RKO (cell line): ENCODE measurements at places on chromosomes 2 and 18.
A peak's percentile ranks its signal among the peaks of the same experiment; 100 is the strongest.

- DNase-seq = no peak
These were observed 158.8 kb upstream of the SIX2 start for GRCh38 chr2:45167920-45168629.

DNA sequence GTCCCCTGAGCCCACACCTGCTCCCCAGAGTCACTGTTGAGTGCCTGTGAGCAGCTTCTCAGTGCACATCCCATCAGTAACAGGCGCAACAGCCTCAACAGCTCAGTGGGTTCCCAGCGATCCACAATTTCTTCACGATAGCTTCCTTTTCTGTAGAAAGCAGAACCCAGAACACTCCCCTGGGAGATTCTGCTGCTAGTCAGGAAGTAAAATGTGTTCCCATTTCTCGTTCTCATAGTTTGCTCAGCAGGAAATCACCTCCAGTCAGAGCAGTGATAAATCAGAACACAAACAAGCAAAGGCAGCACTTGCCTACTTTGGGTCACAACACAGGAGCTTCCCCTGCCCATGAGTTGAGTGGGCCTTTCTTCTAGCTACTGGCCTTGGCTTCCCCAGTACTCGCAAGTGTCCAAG, 48.9 kb upstream of the ATG16L1 start:
- no peak for DNase-seq

DNA sequence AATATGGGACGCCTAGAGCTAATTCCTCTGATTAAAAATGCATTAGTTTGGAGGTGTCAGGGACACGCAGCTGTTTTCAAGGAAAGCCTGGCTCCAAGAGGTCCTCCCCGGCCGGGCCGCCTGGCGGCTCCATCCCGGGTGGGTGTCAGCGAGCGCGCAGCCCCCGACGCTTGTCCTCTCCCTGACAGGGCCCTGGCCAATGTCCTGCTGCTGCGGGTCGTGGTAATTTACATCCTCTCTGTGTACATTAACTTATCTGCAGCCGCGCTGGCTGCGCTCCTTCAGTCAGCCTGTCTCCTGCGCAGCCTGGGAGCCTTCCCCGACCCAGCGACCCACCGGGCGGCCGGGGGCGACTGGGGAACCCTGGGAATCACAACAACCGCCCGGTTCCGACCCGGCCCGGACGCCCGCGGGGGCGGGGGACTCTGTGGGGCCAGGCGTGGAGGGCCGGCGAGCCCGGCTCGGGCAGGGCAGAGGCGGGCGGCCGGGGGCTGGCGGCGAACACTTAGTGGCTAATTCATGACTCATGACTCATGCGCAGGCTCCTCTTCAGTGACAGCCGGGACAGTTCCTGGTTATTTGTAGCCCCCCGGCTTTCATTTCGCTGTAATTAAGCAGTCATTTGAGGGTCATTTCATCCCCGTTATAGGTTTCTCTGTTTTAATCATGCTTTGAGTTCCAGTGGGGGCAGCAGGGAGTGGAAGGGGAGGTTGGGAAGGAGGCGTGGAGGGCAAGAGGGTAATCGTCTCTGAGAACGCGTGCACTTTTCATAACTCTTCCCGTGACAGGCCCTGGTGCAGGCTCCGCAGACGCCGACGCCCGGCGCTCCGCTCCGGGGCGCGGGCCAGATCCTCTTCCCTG, 141.9 kb upstream of the CTAGE1 start:
- DNase-seq = no peak

GRCh38 chr18:43507842-43508481, 230.7 kb upstream of the SYT4 start:
- peak; percentile 5 for DNase-seq

GRCh38 chr2:144477281-144477956, 42.5 kb downstream of the ZEB2 start:
- no peak for DNase-seq

DNA sequence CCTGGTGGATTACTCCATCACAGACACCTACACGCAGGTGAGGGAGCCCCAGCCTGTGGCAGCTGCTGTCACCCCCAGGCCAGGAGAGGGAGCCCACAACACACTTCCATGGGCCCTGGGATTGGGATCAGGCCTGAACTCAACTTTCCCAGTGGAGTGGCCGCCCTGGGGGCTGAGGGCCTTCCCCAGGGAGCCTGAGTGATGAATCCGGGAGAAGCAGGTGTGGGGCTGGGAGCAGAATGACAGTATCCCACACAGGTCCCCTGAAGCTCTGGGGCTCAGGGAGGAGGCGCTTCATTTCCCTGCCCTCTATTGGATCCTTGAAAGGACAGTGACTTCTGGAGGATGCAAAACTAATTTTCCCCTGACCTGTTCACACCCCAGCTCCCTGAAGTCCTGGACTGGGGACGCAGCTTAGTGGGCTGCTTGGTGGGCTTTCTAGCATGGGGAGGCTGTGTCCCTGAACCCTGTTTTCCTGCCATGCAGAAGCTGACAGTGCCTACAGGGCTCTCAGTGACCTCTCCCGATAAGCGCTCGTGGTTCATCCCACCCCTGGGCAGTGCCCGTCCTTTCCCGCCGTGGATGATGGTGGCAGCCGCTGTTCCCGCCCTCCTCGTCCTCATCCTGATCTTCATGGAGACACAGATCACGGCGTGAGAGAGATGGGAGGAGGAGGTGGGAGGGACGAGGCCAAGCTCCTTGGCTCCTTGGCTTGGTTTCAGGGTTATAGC, 11.0 kb downstream of the SLC4A3 start:
- no peak for DNase-seq

DNA sequence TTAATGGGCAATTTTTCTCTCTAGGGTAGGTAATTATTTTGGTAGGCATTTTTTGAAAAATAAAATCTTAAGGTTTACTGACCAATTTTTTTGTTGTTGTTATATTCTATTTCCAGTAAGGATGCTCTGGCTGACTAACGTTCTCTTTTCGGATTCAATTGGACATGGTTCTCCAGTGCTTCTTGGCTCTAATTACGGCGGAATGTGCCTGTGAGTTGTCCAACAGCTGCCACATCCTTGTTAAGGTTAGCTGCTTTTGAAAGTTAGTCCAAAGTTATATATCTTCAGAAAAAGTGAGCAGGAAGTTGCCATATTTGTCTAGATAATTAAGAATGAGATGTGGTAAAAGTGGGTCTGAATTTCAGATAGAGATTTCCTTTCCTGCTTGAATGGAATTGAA, 45.8 kb upstream of the SMIM21 start:
- DNase-seq = no peak

- DNase-seq = no peak
These were observed 48.4 kb downstream of the RBBP8 start for GRCh38 chr18:22981274-22982133.

GRCh38 chr2:54077088-54077900, 38.1 kb upstream of the ACYP2 start:
- DNase-seq = no peak

- no peak for DNase-seq
These were observed 80.7 kb upstream of the ITGA4 start for GRCh38 chr2:181376442-181376841.

- no peak for DNase-seq
These were observed 333.6 kb downstream of the METTL4 start for GRCh38 chr18:2237706-2238105.

GRCh38 chr2:117068371-117068770, 746.1 kb upstream of the DDX18 start:
- DNase-seq = no peak

- DNase-seq = peak; percentile 35
These were observed 706 bp downstream of the AGPS start for GRCh38 chr2:177393203-177393755.

GRCh38 chr2:229714736-229715541, 584 bp upstream of the DNER start:
- no peak for DNase-seq

- DNase-seq = no peak
These were observed 115.4 kb downstream of the KYNU start for GRCh38 chr2:142992840-142993239.

DNA sequence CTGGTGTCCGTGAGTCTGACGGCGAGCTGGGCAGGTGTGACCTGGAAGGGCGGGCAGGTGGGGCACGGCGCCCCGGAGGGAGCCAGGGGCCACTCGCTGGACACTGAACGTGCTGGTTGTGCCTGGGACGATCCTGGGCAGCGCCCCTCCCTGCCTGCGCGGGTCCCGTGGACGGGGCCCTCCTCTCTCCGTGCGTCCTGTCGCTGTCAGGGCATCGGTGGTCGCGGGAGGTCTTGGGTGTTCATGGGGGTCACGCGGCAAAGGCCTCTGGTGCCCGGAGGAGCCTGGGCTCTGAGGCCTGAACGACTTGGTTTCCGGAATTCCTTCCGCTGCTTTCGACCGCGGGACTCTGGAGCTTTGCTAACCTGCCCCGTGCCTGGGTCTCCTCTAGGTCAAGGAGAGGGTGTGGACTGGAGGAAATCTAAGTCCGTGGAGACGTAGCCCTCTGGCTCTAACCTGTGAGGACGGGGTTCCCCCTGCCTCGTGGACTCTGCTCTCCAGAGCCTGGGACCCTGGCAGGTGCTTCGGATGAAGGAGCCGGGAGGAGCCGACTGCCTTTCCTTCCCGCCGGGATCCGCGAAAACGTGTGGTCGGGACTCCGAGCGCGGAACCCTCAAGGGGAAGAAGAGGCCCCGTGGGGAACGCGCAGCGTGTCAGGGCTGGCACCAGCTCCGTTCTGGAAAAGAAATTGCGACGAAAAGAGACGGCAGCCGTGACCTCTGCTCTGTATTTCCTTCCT, 14.7 kb downstream of the SOX11 start:
- DNase-seq = no peak

- DNase-seq = peak; percentile 35
These were observed 105.6 kb downstream of the PRPF40A start for GRCh38 chr2:152611458-152612231.

- no peak for DNase-seq
These were observed 6.5 kb upstream of the COBLL1 start for GRCh38 chr2:164847981-164848741.

GRCh38 chr2:191936882-191937405, 90.1 kb upstream of the CAVIN2 start:
- DNase-seq = no peak

DNA sequence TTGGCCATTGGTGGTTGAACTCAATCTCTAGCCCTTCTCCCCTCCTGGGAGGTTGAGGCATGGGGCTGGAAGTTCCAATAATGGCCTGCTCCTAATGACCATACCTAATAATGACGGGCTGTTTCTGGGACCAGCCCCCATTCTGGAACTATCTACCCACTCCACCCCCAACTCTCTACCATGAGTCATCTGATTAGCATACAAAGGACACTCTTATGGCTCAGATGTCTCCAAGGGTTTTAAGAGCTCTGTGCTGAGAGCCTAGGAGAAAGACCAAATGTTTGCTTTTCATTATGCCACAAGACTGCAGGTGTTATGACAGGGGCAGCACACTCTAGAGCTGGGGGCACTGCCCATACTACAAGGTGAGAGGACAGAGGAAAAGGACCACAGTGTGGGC, 137.0 kb upstream of the NCKAP5 start:
- no peak for DNase-seq

GRCh38 chr2:240351088-240351741, 84.2 kb upstream of the GPC1 start:
- no peak for DNase-seq

DNA sequence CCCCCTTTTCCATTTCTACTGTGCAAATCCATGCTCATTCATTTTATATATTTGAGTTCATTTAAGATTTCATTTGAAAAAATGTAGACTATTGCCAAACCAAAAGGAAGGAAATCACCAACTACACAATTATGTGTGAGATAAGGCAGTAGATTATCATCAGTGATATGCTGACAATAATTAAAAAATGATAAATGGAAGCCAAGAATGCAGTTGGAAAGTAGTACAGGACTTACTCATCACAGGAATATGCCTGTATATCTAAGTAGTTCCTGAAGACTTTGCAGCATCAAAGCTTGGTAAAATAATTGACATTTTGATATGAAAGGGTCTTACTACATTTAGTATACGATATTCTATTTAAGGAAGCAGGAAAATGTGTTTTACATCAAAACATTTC, 166.1 kb upstream of the OTX1 start:
- DNase-seq = no peak

DNA sequence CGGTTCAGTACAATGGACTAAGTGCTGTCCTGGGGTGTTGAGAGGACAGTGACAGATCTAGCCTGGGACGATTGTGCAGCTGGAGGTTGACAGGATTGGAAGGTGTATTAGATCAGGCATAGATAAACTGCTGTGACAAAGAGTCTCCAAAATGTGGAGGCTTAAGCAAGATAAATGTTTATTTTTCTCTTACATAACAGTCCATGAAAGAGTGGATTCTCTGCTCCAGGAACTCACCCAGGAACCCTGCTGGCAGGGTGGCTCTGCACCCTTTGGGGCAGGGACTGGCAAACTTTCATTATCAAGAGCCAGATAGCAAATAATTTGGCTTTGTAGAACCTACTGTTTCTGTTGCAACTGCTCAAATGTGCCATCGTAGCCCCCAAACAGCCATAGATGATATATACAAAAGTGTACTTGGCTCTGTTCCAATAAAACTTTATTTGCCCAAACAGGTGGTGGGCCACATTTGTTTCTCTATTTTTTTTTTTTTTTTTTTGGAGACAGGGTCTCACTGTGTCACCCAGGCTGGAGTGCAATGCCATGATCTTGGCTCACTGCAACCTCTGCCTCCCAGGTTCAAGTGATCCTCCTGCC, 9.7 kb downstream of the HRH4 start:
- DNase-seq = no peak

- DNase-seq = no peak
These were observed 23.4 kb downstream of the ADRA2B start for GRCh38 chr2:96092951-96093350.

- no peak for DNase-seq
These were observed 8.1 kb downstream of the LRP2 start for GRCh38 chr2:169354244-169354643.

- no peak for DNase-seq
These were observed 139.9 kb downstream of the LRRC30 start for GRCh38 chr18:7370802-7371201.
